ENCODE measurements at places on chromosomes 4 and X.

- peak; percentile 32 for DNase-seq
These were observed 8.2 kb downstream of the ZCCHC4 start for GRCh38 chr4:25320773-25321172.

DNA sequence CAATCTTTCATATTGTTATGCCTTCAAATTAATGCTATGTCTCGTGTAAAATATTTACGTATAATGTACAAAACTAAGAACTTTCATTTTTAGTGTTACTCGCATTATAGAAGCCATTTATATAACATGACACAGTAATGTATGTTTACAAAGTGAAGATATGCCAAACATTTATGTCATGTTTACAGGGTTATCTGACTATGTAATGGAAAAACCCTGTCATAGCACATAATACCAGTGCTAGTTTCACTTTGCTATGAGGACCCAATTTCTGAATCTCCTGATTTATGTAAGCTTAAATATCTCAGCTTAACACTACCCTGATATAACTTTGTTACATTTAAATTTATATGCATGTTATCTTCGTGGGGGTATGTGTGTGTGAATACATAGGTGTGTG is 233.1 kb downstream of the FAT4 start:
- no peak for DNase-seq

DNA sequence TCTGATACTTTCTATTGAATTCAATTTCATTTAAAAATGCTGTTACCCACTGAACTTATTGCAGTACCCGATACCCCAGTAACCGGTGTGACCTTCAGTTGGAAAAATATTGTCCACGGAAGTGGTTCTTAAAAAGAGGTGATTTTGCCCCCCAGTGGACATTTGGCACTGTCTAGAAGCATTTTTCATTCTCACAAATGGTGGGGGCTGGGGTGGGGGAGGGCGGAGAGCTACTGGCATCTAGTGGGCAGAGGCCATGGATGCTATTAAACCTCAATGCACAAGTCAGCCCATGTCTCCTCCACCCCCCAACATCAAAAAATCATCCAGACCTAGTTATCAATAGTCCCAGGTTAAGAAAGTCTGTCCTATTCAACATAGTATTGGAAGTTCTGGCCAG is 19.6 kb upstream of the CHM start:
- DNase-seq: peak; percentile 23

- DNase-seq: no peak
These were observed 462.4 kb downstream of the TLL1 start for GRCh38 chr4:166335256-166335938.

GRCh38 chrX:96621811-96622210 is 62.8 kb upstream of the DIAPH2 start:
- no peak for DNase-seq

GRCh38 chr4:8854931-8855330 is 16.7 kb downstream of the HMX1 start:
- DNase-seq: no peak

DNA sequence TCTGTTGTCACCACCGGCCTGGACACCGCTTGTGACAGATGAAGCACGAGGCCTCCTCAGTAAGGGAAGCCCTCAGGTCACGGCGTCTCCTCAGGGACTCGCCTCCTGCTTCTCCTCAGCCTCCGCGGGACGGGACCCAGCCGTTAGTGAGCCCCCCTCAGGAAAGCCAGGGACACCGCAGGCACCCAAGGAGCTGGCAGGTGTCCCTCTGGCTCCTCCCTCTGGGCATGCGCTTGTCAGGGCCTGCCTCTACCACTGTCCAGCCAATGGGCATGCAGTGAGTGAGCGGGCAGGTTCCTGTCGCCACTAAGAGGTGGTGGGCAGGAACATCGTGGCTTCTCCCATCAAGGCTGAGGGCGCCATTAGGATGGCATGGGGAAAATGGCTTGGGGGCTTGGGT is 23.5 kb upstream of the CT55 start:
- no peak for DNase-seq

DNA sequence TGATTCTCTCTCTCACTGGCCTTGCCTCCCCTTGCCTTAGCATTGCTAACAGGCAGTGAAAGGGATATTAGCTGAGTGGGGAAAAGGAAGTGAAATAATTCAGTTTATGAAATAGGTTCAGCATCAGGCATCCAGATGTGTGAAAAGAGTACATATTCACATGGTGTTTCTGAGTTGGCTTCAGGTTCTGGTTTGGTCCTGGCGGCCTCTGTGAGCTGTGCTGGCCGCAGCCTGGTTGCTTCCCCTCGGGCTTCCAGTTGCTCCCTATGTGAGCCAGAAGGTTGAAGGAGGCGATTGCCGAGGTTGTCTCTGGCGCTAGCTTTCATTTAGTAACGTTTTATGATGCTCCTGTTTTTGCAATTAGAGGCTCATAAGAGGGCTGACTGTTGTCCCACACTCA is 99.1 kb upstream of the TLR2 start:
- DNase-seq: no peak

DNA sequence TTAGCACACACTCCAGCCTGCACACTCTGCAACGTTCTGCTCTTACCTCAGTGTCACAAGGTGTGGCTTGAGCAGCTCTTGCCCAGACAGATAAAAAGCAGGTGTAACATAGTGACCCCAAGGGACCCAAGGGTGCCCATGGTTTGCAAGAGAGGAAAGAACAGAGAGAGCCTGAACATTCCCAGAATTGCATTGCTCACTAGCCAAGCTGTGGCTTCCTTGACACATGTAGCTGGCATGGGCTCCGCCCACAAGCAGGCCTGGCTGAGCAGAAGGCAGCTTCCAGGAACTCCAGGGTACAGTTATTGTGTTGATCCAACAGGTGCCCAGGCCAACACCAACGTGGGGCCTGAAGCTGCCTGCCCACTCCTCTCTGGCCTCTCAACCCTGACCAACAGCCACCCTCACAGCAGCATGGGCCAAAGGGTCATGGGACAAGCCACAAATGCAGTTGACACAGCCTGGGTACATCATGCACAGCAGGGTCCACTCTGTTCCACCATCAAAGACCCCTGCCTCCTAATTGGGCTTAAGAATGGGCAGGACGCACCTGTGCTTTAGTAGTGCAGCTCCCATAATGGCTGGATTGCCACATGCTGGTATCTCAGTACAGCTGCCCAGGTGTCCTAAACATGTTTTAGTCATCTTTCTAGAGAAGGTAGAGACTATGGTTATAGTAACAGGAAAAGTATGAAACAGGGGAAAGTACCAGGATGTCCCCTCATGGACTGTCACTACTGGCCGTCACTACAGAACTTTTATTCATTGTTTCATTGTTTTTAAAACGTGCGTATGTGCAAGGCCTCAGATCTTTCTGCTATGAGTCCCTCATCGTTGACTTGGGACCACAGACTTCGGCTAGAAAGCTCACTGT is 73.7 kb upstream of the ACSL1 start:
- DNase-seq: peak; percentile 13

- no peak for DNase-seq
These were observed 610.8 kb downstream of the RAB28 start for GRCh38 chr4:12873351-12873750.

DNA sequence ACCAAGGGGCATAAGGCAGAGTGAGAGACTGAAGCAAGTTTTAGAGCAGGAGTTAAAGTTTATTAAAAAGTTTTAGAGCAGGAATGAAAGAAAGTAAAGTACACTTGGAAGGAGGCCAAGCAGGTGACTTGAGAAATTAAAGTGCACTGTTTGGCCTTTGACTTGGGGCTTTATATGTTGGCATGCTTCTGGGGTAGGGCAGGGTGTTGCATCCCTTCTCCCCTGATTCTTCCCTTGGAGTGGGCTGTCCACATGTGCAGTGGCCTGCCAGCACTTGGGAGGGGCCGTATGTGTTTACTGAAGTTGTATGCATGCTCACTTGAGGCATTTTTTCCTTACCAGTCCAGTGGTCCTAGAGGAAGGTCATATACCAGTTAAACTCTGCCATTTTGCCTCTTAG is 35.3 kb upstream of the GPR173 start:
- no peak for DNase-seq

GRCh38 chr4:38310446-38311043 is 350.3 kb downstream of the PTTG2 start:
- peak; percentile 47 for DNase-seq

DNA sequence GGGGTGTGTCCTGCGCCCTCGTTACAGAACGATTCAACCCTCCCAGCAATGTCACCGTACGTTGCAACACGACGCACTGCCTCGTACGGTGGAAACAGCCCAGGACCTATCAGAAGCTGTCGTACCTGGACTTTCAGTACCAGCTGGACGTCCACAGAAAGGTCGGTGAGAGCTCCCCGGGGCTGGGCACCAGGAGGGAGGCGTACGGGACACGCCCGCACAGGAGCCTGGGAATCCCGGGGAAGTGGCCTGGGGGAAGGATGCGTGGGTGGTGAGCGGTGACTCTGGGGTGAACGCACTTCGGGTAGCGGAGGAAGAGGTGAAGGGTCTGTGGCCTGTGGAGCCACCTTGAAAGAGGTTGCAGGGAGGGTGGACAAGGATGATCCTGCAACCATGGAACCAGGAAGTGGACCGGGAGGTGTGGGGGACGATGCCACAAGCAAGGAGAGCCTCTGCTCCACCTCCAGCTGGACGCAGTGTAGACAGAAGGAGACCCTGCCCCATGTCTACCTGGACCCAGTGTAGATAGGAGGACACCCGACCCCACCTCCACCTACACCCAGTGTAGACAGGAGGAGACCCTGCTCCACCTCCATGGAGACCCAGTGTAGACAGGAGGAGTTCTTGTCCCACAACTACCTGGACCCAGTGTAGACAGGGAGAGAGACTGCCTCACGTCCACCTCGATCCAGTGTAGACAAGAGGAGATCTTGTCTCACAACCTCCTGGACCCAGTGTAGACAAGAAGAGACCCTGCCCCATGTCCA is 25.9 kb downstream of the CSF2RA start:
- no peak for DNase-seq

Data from hematopoietic multipotent progenitor cell treated with erythropoietin and hydrocortisone succinate and interleukin-3 and kit ligand, for 6 days (in vitro differentiated cells).